NCI-H446 (cell line): ENCODE measurements at places on chromosomes 3 and 15.

GRCh38 chr15:92576597-92577200 is 78.9 kb downstream of the FAM174B start:
- DNase-seq = no peak

GRCh38 chr15:66433726-66434125 is 47.0 kb downstream of the MAP2K1 start:
- DNase-seq = no peak

DNA sequence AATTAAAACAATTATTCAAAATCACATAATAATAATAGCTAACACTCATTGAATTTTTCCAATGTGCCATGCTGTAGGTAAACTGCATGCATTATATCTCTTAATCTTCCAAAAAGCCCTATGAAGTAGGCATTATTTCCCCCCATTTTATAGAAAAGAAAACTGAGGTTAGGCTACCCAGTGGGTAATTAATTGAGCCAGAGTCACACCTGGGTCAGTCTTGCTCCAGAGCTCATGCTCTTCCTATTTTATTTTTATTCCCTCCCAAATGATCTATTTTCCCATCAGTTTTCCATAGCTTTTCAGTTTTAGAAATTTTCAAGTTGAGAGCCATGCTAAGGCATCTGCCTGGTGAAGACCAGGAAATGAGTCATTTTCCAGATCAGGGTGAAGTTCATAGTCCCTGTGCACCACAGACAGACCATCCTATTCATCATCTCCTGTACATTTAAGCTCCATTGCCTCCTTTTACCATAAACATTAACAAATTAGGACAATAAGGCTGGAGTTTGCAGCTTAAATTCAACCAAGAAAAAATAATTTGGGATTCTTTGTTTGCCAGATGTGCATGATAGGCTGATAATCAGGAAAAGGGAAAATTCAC is 417.3 kb downstream of the OTOL1 start:
- no peak for DNase-seq

GRCh38 chr3:37603722-37604121 is 258.0 kb upstream of the CTDSPL start:
- no peak for DNase-seq

- DNase-seq = no peak
Measured at GRCh38 chr3:152404976-152405375, 136.2 kb downstream of the MBNL1 start.

DNA sequence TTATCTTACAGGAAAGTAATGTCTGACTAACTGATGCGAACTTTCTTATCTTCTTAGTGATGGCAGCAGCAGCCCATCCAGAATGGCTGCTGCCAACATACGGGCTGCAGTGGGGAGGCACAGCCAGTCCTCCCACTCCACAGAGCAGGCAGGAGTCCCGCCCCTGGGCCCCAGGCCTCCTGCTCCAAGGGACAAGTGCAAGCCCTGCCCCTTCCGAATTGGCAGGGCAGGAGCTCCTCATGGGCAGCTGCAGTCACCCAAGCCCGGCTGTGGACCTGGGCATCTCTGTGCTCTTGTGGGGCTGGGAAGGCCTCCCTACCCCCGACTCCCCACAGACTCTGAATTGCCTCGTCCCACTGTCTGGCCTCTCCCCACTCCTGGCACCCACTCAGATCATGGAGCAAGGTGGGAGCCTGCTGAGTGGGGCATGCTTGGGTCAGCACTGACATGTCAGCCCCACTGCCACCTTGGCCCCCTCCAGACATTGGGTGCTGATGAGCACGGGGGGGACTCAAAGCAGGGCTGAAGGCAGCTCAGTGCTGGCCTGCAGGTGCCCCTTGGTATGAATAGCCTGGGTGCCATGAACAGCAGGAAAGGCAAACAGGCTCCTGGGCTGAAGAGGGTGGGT is 618.9 kb upstream of the KCNMB2 start:
- DNase-seq = no peak

- no peak for DNase-seq
Measured at GRCh38 chr3:128500556-128500955, 7.6 kb upstream of the GATA2 start.

DNA sequence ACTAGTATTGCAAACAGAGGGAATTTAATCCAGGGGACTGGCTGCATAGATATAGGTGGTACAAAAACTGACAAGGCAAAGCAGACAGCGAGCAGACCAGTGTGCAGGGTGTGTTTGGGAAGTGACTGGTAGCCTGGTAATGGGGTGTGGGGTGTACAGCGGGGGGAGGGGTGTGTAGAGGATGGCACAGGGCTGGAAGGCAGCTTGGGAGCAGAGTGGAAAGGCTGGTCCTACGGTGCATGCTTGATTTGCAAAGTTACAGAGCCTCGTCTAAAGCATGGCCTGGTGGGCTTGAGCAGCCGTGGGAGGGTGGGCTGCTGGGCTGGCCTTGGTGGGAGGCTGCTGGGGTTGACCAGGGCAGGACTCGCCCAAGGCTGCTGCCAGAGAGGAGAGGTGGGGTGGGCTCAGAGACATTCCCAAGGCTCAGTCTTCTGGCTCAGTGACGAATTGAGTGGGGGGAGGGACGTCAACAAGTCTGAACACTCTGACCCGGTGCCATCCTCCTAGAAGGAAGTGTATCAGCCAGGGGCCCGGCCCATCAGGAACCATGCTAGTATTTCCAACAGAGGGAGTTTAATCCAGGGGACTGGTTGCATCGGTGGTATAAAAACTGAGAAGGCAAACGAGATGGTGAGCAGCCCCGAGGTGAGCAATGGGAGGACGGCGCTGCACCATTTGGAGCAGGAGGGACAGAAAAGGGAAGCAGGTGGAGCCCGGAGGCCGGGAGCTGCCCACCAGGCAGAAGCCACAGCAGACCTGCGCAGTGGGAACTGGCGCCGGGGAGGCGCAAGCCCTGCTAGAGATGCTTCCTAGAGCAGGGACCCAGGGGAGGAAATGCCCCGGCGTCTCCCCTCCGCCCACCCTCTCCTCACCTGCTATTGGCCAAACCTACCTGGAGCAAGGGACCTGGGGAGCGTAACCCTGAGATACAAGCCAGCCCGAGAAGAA is 29.2 kb downstream of the CPN2 start:
- DNase-seq = no peak
